Muscle of arm (tissue), 14 donors: ENCODE measurements at places on chromosomes 13 and 19.

DNA sequence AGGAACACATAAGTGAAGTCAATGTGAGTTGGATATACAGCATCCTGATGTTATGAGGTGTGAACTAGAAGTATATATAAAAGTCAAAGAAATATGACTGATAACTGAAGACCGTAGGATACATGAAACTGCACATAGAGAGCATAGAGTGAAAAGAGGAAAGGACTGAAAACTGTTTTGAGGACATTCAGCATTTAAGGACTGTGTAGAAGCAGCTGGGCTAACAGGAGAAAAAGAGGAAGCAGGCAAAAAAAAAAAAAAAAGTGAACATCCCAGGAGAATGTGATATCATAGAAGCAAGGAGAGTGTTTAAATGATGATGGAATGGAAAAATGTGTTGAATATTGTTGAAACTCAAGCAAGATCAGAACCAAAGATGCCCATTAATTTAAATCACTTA, 363.5 kb downstream of the PCDH20 start:
- DNase-seq: no peak

DNA sequence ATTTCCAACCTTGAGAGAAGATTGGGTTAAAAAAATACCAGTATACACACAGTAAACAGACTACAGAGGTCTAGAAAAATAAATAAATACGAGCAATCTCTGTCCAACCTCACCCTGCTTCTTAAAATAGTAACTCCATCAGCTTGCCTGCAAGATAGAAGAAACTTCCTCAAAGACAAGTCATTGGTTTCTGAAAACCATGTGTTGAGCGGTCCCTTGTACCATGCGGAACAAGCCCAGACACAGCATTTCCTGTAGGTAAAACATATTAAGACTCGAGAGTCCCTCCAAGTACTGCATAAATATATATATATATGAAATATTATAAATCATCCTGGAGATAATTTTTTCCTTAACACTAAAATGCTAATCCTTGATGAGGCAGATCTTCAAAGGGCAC, 157.4 kb downstream of the MZT1 start:
- DNase-seq: no peak

- DNase-seq: no peak
Observed at GRCh38 chr13:38752686-38753085, 65.8 kb downstream of the FREM2 start.

- peak; percentile 38 for DNase-seq
Observed at GRCh38 chr19:10553943-10554381, 10.3 kb downstream of the ATG4D start.

GRCh38 chr19:48798937-48799336, 11.9 kb downstream of the BCAT2 start:
- no peak for DNase-seq

DNA sequence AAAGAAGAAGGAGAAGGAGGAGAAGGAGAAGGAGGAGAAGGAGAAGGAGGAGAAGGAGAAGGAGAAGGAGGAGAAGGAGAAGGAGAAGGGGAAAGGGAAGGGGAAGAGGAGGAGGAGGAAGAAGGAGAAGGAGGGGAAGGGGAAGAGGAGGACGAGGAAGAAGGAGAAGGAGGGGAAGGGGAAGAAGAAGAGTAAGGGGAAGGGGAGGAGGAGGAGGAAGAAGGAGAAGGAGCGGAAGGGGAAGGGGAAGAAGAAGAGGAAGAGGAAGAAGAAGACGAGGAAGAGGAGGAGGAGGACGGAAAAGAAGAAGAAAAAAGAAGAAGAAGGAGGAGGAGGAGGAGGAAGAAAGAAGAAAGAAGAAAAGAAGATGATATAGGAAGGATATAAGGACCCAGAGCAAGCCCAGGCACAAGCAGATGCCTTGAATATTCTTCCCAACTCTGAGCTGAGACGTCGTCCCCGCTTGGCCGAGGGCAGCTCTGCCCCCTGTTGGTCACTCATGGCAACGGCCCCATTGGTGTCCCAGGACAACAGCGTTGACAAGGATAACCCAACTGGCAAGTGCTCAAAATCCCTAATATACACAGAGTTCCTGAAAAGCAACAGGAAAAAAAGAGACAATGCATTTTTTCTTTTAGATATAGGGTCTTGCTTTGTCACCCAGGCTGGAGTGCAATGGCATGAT, 30.6 kb upstream of the IGSF23 start:
- DNase-seq: no peak

DNA sequence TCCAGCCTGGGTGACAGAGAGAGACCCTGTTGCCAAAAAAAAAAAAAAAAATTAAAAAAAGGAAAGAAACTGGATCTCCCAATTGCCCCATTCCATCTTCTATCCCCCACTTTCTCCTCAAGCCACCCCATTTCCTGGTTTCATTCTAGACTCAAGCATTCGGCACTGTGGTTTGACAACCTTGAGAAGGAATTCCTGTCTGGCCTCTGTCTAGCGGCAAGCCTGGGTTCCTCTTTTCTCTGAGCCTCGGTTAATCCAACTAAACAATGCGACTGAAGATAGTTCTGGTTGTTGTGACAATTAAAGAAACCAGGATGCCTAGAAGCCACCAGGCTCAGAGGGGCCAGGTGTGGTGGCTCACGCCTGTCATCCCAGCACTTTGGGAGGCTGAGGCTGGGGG, 3.3 kb upstream of the C3 start:
- DNase-seq: no peak

GRCh38 chr13:75416327-75417011, 65.5 kb downstream of the TBC1D4 start:
- no peak for DNase-seq

DNA sequence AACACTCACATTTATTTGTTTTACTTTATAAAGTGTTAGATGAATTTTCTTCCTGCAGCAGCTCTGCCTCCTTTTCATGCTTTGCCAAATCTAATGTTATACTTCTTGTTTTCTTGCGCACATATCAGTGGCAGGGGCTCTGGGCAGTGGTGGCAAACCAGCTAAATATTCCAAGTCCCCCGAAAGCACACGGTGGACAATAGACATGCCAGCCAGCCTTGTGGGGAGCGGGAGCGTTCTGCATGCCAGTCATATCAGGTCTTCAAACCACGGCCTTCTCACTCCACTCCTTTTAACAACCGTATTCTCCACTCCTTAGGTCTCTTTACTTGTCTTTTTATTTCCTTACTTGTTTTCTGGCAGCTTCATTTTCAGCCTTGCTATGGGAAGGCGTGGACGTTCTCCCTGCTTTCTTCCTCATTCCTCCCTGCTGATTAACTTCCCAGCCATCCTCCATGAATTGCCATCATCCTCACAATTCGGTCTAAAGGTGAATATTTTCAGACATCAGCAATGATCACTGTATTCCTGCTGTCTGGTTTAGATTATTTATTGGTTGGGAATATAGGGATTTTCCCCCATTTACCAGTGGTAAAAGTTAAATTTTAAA, 77.1 kb upstream of the WASF3 start:
- DNase-seq: no peak

DNA sequence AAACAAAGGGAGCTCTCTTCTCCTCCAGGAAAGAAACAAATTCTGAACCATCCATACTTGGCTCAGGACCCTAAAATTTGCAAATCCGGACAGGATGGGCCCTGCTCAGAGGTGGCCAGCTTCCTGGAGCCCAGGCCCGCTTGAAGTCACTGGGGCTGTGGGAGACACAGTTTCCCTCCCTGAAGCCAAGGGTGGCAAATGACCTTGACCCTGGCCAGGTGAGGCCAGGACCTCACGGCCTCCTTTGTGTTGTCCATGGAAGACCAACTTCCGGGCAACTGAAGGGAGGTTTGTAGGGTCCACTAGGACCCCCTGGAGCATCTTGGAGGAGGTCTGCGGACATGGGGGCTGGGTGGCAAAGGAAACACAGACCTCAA, 5.5 kb downstream of the NANOS3 start:
- no peak for DNase-seq

DNA sequence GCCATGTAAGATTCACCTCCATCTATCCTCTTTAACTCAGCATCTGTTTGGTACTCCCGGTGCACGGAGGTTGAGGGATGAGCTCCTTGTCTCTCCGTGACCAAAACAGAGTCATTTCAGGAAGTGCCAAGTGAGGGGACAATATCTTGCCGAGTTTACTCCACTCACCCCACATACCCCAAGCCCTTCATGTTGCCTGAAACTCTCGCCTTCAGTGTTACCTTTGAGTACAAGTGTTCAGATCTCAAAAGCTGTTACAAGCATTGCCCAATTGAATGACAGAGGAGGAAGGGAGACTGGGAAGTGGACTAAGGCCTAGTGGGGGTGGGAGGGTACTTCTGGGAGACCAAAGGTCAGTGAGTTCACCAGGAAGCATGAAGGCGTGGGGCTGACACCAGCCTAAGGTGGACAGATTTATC, 6.0 kb upstream of the SIGLEC12 start:
- DNase-seq: no peak

DNA sequence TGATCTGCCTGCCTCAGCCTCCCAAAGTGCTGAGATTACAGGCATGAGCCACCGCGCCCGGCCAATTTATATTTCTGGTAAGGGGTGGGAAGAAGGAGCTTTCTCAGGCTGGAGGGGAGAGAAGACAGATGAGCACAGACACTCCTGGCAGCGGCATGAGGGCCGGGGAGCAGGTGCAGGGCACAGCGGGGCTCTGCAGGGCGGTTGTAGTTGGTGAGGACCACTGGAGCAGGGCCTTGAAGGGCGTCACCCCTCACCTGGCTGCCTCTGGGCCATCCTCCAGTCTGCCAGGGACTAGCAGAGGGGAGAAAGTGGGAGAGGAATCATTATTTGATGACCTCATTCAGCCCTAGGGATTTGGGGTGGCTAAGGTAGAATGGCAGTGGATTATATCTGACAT, 8.6 kb upstream of the CSNK1G2 start:
- DNase-seq: no peak

DNA sequence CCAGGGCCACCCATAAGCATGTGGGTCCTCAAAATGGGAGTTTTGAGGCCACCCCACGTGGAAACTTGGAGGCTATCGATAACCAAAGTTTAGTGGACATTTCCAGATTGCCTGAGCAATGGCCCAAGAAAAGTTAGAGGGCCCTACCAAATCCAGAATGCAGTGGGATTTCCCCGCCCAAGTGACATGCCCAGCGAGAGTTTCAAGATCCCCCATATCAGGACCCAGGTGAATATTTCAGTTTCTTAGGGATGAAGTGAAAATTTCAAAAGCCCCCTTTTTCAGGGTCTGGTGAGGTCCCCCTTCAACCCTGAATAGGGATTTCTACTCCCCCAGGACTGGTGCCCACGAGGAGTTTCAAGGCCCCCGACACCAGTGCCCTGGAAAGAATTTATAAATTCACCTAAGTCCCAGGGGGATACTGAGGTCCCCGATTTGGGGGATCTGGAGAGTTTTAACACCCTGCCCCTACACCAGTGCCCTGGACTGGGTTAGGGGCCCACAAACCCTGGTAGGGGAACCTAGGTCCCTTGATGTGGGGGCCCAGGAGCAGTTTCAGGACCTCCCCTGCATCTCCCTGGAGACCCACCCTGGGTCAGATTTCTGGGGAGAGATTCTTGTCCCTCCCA, 695 bp downstream of the BST2 start:
- DNase-seq: no peak

- peak; percentile 10 for DNase-seq
Observed at GRCh38 chr13:113327766-113328471, 30.9 kb downstream of the LAMP1 start.

- DNase-seq: no peak
Observed at GRCh38 chr13:76019421-76020044, 383.4 kb downstream of the LMO7 start.

DNA sequence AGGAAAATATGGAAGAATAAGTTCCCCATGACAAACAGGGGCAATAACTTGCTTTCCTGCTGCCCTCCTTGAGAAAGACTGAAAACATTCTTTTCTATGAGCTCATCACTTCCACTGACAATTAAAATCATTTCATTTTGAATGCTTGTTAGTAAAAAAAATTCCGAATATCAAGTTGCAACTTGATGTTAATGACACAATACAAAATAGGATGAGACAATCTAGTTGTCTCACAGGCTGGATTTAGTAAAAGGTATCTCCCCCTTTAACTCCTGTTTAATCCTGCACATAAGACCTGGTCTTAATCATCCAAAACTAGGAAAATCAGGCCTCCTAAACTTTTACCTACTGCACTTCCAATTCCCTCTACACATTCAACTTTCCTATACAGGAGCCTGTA, 24.7 kb downstream of the IRS2 start:
- no peak for DNase-seq

DNA sequence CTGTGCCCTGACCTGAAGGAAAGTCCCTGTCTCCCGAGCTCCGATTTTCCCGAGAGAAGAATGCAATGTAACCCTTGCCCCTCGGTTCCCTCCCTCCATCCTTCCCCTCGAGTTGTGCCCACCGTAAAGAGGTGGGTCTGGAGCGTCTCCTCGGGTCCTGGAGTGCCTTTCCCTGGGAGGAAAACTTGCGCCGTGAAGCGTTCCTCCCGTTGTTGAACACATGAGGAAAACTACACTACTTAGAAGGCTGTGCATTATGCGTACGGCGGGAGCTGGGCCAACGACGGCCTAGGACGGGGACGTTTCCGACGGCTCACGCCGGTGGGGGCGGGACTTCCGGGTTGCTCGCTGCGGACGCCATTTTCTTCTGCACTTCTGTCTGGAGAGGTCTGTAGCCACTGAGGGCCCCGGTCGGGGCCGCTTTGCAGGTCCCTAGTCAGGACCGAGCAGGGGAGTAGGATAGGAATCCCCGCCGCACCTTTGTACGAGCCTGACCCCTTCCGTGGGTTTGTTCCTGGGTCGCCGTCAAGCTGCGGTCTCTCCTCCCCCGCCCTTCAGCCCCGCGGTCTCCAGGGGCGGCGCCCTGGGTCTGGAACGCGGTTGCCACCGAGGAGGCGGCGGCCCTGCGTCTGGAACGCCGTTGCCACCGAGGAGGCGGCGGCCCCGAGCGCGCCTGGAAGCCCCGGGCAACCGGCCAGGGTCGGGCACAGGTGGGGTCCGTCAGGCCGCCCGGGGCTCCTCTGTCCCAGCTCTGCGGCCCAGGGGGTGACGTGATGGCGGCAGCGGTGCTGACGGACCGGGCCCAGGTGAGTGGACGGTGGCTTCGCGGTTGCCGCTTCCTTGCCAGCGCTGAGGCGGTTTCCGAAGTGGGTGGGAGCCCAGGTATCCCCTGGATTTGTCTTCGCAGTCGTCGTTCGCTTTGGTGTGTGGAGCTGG, at the start of gene ZNF264:
Gene ZNF264, plus strand, starts transcription at position 360 of the 936 bp plus-strand sequence. Its CDS starts 414 bp downstream, at position 774.
- DNase-seq: peak; percentile 95

- no peak for DNase-seq
Observed at GRCh38 chr19:34171539-34171876, 796 bp upstream of the LSM14A start.

GRCh38 chr13:113907635-113908617, 44.0 kb upstream of the GAS6 start:
- no peak for DNase-seq
